Stimulated activated CD4-positive, alpha-beta T cell treated with anti-CD3 and anti-CD28 coated beads, Interleukin-4, amount 100 ng/mL, for 48 hours (primary cell): ENCODE measurements at places on chromosomes 5 and 9.

DNA sequence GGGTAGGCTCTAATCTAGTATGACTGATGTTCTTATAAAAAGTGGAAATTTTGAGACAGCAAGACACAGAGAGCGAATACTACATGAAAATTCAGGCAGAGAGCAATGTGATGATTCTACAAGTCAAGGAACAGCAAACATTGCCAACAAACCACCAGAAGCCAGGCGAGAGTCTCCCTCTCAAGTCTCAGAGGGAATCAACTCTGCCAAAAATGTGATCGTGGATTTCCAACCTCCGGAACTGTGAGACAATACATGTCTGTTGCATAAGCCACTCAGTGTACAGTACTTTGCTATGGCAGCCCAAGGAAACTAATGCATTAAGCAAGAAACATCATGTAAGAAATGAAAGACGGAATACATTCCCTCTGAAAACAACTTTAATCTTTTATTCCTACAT is 52.1 kb upstream of the CCNG1 start:
- no peak for DNase-seq

- DNase-seq: no peak
Observed at GRCh38 chr5:73692166-73692640, 66.2 kb downstream of the ARHGEF28 start.

DNA sequence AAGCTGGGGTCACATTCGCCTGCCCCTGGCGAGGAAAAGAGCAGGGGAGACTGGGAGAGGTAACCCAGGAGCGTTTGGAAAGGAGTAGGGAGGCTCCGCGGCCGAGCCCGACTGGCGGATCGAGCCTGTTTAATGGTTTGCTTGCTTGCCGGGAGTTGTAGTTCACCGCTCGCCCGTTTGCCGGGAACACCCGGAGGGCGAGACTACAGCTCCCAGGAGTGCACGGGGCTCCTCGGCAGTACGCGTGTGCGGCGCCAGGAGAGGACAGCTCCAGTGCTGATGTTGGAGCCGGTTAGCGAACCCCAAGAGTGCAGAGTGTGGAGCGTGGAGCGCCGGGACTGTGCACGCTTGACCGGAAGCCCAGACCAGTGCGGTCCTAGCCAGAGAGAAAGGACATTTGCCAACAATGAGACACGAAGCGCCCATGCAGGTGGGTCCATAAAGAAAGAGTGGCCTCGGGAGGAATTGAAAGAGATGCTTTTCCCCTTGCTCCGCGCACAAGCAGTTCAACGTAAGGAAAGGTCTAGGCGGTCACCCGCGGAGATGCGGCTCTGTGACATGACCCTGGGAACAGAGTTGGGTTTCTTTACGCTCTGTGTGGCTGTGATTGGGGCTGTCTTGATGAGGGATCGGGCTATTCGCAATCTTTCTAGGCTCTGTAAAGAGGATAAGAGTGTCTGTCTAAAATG is at the start of gene RAB3C:
Gene RAB3C (plus strand): TSS at position 273 of the 689 bp plus-strand sequence. CDS start 134 bp downstream, at position 407.
- DNase-seq: peak; percentile 58

DNA sequence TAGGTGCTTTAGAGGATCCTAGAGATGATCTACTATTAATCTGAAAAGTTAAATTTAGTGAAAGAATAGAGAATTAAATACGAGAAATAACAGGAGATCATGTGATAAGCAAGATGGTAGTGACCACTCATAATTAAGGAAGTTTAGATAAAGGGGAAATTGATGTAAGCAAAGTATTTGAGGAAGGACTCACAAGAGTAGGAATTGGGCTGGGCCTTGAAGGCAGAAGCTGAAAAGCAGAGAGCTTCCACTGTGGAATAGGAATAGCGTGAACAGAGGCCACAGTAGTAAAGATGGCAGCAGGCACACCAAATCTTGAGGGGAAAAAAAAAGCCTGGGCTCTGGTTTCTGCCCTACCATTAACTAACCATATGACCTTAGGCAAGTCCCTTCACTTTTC is 38.0 kb downstream of the KIF24 start:
- no peak for DNase-seq

DNA sequence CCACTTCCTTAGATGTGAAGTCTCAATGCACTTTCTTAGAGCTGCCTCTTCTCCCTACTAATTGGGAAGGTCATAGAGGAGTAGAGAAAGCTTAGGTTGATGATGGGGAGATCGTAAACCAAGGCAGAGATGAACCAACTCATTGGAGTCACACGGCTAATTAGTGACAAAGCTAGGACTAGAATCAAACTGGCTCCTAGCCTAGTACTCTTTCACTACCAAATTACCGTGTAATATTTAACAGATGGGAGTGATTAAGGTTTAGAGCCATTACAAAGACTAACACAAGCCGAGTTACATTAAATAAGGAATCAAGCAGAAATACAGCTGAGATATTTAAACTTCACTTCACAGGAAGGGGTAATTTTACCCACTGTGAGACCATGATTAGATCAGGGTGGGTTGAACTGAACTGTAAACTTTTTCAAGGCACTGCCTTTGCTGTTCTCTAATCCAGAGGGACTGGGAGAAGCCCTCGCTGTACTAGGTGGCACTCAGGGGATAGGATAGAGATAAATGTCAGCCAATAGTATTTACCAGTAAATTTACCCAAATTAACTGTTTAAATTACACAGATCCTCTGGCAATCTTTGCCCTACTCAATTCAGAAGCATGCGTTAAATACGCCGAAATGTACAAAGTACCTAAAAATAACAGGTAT is 166.4 kb upstream of the PIK3R1 start:
- no peak for DNase-seq

- no peak for DNase-seq
Observed at GRCh38 chr5:65812648-65813047, 90.6 kb downstream of the NLN start.

DNA sequence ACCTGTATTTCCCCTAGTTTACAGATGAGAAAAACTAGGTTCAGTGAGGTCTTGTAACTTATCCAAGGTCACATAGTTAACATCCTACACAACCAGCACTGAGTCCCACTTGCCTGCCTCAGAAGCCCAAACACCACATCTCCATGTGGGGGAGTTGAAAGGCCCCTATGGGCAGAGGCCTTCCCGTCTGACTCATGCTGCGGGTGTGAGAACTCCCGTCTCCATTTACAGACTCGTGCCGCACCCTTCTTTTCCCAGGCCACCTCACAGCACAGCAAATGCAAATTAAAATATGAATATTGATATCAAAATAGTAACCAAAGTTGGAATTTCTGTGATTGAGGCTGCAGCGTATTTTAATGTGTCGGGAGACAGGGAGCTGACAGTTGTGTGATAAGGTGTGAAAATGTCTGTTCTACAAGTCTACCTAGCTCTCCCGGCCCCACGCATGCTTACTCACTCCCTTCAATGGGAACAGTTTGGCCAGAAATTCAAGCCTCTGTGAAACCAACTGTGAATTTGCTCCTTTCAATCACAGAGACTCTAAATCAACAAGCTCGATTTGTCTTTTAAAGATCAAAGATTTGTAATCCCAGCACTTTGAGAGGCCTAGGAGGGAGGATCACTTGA is 90.1 kb downstream of the CRB2 start:
- DNase-seq: no peak
